ENCODE measurements at places on chromosomes 4 and X.

- DNase-seq, result no peak
These were observed 39.0 kb downstream of the DDX60 start for GRCh38 chr4:168279556-168279955.

DNA sequence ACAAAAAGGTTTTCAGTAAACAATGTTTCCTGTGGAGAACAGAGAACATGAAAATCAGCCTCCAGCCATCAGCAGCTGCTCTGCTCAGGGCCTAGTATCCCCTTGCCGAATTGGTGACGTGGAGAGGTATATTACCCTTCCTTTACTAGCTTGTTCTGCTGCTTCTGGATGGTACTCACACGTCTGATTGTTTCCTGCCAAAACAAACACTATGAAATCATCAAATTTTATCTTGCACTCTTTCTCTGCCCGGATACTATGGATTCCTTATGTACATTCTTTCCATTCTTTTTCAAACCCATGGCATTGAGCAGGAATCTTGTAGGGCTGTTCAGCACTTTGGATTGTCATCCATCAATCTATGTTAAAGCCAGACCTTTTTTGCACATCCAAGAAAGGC, 18.8 kb upstream of the METAP1 start:
- no peak for DNase-seq

- no peak for DNase-seq
These were observed 35.9 kb upstream of the MSANTD1 start for GRCh38 chr4:3213106-3213425.

- no peak for DNase-seq
These were observed 97.4 kb downstream of the GPM6A start for GRCh38 chr4:175714686-175715085.

GRCh38 chr4:98921292-98921691, 7.6 kb downstream of the EIF4E start:
- no peak for DNase-seq

GRCh38 chr4:52550186-52550585, 108.9 kb downstream of the USP46 start:
- no peak for DNase-seq

- DNase-seq, result peak; percentile 30
These were observed 538 bp downstream of the STBD1 start for GRCh38 chr4:76306882-76307659.

DNA sequence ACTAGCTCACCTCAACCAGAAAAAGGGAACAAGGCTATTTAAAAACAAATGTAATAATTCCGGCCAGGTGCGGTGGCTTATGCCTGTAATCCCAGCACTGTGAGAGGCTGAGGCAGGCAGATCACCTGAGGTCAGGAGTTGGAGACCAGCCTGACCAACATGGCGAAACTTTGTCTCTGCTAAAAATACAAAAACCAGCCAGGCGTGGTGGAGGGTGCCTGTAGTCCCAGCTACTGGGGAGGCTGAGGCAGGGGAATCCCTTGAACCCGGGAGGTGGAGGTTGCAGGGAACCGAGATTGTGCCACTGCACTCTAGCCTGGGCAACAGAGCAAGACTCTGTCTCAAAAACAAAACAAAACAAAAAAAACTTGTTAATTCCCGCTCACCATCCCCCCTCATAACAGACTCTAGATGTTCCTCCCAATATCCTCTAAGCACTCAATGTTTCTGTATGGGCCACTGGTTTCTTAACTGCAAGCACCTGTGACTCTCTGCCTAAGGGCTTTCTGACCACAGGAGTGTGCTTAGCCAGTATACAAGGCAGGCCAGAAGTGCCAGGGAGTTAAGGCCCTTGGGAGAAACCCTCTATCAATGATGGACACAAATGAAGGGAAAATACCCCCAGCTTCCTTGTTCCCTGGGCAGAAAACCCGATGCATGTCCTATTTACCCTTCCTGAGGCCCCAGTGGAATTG, 21.0 kb upstream of the THOC2 start:
- DNase-seq, result no peak

- DNase-seq, result peak; percentile 27
These were observed 56.6 kb downstream of the LINC00632 start for GRCh38 chrX:140766024-140766611.

DNA sequence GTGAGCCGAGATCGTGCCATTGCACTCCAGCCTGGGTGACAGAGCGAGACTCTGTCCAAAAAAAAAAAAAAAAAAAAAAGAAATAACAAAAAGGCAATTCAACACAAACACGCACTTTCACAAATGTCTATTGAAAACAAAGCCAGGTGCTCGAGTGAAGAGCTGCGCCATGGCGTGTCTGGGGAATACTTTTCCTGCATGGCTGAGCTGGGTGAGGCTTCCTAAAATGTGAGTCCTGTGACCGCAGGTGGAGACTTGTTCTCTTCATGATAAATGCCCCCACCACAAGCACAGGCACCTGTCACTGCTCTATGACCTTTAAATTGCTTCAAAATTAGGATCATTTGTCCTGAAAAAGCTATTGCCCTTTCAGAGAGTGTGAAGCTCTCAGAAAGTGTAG, 4.0 kb upstream of the ABLIM2 start:
- DNase-seq, result no peak

DNA sequence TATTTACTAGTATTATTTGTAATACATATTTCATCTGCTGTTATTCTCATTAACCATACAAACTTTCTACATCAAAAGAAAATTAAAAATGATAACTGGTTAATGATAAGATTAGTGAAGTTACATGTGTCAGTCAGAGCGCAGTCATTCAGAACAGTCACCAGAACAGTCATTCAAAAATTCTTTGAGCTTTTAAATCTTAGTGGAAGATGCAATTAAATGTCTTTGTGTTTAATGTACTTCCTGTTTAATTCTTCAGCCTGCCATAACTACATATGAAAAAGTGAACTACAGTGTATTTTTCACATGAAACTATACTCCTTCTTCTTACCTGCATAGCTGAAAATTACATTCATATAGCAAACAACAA, 179.7 kb upstream of the NDST4 start:
- DNase-seq, result no peak

GRCh38 chr4:39353478-39354253, 12.5 kb downstream of the RFC1 start:
- no peak for DNase-seq

- no peak for DNase-seq
These were observed 77.9 kb upstream of the AFF2 start for GRCh38 chrX:148422526-148422925.

DNA sequence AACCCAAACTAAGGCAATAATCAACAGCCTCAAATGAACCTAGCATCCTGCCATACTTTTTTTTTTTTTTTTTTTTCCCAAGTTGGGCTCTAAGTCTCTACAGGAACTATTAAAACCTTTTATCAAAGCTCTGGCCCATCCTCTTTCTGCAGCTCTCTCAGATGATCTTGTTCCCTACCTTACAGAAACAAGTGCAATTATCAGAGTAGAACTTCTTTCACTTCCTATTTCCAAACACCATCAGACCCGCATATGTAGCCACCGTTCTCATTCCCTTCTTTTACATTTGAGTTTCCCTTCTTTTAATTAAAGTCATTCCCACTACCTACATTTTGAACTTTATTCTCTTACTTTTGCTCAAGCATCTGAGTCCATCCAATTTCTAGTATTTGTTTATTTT, 690.6 kb downstream of the DMD start:
- DNase-seq, result no peak

GRCh38 chr4:89295415-89295927, 12.1 kb downstream of the GPRIN3 start:
- DNase-seq, result no peak

DNA sequence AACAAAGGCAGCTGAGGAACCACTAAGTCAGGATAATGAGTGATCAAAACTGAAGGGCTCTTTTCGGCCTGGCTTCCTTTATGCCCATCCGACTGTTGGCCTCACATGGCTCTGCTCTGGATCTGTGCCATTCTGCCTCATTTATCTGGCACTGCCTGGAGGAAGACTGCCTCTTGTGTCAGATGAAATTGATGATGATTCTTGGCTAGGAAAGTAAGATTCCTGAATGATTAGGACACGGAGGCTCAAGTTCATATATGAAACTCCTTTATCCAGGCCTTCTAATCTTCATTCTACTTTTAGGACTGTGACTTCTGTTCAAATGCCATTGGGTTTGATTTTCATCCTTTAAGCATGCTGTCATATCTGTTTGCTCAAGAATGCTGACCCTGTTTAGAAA, 475.4 kb upstream of the RPS6KA3 start:
- DNase-seq, result no peak

DNA sequence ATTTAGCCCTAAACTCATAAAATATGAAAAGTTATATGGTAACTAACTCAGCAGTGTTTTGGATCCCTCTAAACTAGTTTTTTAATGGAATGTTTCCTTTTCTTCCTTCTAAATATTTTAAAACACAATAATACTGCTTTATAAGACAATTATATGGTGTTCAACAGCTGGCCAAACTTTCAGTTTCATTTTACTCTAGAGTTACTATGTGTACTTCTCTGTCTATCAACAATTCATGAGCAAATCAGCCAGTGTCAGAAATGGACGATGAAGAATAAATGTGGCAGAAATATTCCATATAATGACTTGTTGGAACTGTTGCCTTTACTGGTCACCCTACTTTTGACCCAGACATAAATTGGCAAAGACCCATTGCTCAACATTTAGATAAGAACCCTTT, 64.8 kb upstream of the CXXC4 start:
- DNase-seq, result no peak

- no peak for DNase-seq
These were observed 15.3 kb upstream of the BEND4 start for GRCh38 chr4:42167709-42168108.

DNA sequence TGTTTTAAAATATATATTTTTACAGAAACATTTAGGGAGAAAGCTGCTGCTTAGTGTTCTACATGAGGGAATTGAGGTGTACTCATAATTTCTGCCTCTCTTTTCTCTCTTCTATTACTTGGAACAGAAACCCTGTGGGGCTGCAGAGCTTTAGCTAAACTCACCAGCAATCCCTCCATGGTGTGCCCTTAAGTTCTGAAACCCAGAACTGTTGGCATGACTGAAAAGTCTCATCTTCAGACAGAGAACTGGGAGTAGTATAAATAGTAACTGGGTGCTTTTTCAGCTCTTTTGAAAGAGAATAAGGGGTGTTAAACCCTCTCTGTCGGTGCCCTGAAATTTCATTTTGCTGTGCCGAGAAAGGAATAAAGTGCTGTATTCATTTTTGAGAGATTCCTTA, 294.9 kb upstream of the BOD1L1 start:
- DNase-seq, result no peak

DNA sequence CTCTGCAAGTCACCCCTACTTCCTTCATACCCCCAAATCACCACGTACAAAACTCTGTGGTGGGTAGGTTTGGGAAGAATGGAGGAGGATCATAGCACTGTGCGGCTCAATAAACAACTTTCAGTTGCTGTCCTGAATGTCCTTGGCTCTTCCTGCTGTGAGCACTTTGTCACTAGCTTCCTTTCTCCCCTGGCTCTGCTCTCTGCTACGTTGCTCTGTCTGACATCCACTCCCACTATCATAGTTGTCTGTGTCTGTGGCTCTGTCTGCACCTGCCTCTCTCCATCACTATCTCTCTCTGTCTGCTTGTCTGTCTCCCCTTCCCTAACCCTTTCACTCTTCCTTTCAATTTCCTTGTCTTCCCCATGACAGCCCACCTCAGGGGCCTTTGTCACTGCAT, 21.2 kb upstream of the SMPX start:
- no peak for DNase-seq

- no peak for DNase-seq
These were observed 324.8 kb downstream of the FRMPD4 start for GRCh38 chrX:12463052-12463451.

- no peak for DNase-seq
These were observed 61.6 kb downstream of the LEF1 start for GRCh38 chr4:108107101-108107500.

- DNase-seq, result no peak
These were observed 260.4 kb downstream of the SMARCA1 start for GRCh38 chrX:129262912-129263311.

GRCh38 chrX:49977319-49978090, 55.1 kb downstream of the CLCN5 start:
- DNase-seq, result no peak

DNA sequence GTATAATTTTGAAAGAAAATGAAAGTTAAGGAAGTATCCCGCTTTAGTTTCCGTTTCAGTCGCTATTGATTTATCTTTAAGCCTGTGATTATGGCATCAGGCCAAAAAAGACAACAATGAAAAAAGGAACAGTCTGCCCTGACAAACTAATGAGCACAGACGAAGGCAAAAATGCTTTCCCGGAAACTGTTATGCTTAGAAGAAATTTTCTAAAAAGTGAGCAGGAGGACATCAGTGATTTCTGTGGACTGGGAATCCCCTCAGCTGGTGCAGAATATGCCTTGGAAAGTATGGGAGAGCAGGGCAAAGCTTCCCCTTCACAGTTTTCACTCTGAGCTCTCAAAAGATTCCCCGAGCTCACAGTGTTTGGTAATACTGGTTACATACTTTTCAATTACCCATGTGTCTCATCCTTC, 5.1 kb upstream of the CXCL10 start:
- no peak for DNase-seq
